ENCODE measurements at places on chromosomes 4 and X.
A peak's percentile ranks its signal among the peaks of the same experiment; 100 is the strongest.

- DNase-seq = no peak
Measured at GRCh38 chrX:25754399-25754798, 383.7 kb upstream of the MAGEB18 start.

DNA sequence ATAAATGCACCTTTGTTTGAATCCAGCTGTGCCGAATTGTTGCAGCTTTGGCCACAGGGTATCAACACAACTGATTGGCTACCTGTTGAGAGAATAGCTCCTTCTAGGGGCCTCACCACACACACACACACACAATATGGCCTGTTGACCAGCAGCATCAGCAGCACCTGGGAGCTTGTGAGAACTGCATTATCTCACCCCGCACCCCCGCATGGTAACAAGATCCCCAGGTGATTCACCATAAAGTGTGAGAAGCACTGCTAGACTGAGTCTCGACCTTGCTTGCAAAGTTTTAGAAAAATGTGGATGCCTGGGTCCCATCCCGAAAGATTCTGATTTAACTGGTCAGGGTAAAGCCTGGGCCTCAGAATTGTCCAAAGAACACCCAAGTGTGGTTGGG, 176.9 kb upstream of the PRPS2 start:
- no peak for DNase-seq

DNA sequence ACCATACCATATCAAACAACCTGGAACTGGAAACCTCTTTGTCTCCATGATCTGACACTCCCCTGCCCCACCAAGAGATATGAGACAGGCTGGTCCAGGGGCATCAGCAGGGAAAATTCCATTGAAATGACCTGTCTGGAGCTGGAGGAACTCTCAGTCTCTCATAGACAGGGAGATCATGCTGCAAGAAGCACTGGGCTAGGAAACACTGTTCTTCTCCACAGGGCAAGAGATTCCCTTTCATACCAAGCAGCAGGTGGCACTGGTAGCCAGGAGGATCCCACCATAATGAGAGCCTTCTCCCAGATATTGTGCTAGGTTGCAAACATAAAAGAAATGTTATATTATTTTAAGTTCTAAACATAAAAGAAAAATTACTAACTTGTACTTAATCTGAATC, 14.5 kb upstream of the NALF2 start:
- no peak for DNase-seq

- no peak for DNase-seq
Measured at GRCh38 chrX:109535578-109535977, 1.1 kb upstream of the NXT2 start.

GRCh38 chr4:113040793-113041192, 8.7 kb upstream of the ANK2 start:
- peak; percentile 4 for DNase-seq

GRCh38 chr4:92106816-92107215, 196.9 kb upstream of the GRID2 start:
- DNase-seq = no peak

DNA sequence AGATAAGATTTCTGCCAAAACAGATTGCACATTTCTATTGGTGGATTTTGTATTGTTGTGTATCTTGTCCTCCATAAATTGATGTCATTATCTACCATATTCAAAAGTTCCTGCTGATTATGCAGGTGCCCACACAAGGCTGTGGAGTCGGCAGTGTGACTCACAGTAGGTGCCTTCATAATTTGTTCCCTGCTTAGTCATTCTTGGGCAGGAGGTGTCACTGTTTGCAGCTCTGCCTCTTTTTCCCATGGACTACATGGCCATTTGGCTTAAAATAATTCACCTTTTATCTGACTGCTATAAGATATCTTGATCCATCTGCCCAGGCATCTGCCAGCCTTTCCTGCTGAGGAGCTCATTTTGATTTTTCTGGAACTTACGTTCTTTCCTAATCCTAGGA, 33.6 kb upstream of the ENPEP start:
- DNase-seq = no peak

DNA sequence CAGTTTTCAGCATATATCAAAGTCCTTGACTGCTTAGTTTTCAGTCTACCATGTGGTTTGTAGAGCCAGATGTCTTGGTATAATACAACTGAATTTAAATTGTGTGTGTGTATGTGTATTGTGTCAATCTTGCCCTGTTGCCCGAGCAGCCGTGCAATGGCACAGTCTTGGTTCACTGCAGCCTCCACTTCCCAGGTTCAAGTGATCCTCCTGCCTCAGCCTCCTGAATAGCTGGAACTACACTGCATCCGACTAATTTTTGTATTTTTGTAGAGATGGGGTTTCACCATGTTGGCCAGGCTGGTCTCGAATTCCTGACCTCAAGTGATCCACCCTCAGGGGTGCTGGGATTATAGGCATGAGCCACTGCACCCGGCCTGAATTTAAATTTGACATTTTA, 6.0 kb upstream of the KLHL5 start:
- DNase-seq = no peak

DNA sequence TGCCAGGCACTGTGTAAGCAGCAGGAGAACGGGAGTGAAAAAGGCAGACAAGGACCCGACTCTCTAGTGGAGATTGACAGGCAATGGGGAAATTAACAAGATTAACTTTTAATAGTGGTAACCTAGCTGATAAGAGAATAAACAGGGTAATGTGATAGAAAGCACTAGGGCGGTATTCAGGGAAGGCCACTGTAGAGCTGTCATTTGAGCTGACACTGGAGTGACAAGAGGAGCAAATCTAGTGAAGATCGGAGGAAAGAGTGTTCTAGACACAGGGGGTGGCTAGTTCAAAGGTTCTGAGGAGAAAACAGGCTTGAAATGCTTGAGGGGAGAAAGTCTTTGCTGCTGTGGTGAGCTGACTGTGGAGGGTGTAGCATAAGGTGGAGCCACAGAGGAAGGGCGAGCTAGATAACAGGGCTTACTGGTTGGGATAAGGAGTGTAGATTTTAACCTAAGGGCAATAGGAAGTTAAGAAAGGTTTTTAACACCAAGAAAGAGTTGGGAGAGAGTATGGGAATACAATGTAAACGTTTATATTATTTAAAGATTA, 122.8 kb downstream of the SLC10A7 start:
- no peak for DNase-seq

DNA sequence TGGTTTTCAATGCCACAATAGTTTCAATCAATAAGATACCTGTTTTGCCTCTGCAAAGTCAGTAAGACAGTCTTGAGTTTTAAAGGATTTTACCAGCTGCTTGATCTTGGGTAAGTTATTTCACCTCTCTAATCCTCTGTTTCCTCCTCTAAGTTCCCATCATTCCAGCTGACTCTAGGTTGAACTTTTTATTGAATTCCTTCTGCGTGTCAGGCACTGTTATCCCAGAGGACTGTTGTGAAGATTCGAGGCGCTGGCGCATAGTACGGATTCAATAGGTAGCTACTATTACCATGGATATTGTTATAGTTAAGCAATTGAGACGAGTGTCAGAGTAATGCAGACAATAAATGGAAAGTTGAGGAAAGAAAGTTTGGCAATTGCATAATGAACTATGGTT, 179.4 kb downstream of the BANK1 start:
- no peak for DNase-seq

GRCh38 chr4:152256996-152257395, 278.9 kb downstream of the FBXW7 start:
- DNase-seq = no peak

- DNase-seq = no peak
Measured at GRCh38 chr4:99859618-99860017, 34.6 kb downstream of the LAMTOR3 start.

DNA sequence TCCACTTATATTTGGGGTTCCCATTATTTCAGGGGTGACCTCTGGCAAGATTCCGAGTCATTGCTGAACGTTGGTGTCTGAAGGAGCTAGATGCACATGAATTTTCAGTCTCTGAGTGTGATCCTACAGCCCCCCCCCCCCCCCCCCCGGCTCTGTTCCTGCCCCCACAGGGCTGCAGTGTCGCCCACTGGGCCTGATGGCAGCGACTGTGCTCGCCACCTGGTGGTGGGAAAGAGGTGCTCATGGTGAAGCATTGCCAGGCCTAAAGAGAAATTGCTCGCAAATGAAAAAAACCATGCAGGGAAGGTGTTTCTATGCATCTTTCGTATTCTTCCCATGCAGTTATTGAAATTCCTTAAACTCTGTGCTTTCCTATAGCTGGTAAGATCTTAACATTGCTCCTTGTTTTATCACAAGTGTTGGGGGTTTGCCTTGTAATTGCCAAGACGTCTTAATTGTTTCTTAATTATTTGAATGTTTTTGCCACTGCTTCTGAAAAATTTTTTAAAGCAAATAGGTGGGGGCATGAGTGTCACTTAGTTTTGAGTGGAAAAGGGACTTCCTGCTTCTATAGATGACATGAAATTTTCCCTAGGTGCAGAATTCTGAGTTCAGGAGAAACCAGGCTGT, 63.2 kb downstream of the CLDN22 start:
- DNase-seq = no peak

DNA sequence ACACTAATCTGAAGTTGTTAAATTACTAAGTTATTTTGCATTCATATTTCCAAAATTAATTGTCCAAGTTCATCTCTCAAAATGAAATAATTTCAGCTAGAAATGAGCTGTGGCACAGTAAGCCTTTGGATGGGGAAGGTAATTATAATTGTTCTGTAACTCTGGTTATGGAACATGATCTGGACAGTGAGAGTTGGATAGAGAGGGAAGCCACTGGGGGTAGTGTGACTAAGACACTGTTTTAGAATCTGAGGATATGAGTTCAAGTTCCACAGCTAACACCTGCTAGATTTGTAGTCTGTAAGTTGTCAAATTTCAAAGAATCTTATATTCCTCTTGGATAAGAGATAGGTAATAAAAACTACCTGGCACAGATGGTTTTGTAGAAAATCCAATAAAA, 49.5 kb downstream of the DMD start:
- DNase-seq = no peak

DNA sequence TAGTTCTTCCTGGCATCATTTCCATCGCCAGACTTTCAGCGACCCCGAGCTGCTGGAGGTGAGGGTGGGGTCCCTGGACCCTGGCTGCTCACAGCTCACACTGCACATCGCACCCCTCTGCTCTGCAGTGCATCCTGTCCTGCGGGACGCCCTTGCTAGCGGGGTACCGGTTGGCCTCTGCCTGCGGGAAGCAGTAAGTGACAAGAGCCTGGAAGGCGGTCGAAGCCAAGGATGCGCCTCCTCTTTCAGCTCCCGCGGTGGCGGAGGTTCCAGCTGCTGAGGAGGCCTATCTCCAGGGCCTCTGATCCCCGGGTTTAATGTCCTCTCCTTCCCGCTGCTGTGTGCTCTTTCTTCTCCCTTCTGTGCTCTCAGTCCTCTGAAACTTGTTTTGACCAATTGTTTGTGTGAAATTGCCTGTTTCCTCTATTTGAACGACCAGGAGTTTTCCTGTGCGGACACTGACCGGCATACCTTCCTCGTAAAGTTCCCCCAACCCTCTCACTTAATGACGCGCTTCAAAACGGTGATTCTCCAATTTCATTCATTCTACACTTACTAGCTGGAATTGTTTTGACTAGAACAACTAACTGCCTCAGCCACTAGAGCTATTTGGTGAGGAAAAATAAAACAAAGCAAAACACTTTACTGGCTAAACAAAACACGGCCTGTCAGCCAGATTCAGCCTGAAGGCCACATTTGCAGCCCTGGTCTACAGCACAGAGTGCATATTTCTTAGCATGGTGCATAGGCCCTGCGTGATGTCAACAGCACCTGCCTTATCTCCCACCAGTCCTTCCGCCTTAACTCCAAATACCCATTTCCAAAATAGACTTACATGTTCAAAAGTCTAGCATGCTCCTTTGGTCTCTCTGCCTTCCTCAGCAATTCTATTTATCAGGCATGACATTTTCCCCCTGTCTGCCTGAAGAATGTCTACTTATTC, 28.0 kb downstream of the MGAT4D start:
- no peak for DNase-seq

DNA sequence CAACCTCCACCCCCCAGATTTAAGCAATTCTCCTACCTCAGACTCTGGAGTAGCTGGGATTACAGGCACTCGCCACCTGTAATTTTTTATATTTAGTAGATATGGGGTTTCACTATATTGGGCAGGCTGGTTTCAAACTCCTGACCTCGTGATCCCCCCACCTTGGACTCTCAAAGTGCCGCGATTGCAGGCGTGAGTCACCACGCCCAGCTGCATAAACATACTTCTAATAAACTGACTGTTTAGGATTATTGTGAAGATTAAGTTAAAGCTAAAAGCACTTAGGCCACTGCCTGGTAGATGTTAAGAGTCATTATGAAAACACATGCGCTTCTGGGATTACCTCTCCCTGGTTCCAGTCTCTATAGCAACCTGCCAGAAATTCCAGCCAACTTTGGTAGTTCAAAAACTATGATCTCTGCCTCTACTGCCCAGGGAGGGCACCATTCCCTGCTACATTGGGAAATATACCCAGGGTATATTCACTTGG, 30.2 kb upstream of the GRIA3 start:
- no peak for DNase-seq

DNA sequence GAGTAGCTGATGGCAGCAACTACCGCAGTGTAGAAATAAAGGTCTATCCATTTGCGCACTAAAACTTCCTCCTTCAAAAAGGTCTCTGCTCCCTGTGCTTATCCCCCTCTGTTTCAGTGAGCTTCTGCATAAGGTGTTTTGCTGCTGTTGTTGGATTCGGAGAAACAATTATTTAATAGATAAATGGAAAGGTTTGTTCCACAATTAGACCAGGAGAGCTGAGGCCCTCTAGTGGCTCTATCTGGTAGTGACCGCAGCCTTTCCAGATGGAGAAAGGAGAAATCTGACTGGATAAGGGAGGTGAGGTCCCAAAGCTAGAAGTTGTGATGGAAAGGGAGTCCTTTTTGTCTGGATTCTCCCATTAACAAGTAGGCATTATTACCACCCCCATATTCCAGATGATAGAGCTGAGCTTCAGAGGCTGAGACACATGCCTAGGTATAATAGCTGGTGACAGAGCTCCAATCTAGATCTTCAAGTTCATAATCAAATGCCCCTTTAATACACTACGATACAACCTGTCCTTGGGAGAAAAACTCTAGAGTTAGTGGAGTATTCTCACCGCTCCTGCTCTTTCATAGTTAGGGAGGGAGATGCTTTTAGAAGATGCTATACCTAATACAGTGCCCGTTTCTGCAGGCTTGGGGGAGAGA, 5.1 kb upstream of the GABRQ start:
- no peak for DNase-seq

DNA sequence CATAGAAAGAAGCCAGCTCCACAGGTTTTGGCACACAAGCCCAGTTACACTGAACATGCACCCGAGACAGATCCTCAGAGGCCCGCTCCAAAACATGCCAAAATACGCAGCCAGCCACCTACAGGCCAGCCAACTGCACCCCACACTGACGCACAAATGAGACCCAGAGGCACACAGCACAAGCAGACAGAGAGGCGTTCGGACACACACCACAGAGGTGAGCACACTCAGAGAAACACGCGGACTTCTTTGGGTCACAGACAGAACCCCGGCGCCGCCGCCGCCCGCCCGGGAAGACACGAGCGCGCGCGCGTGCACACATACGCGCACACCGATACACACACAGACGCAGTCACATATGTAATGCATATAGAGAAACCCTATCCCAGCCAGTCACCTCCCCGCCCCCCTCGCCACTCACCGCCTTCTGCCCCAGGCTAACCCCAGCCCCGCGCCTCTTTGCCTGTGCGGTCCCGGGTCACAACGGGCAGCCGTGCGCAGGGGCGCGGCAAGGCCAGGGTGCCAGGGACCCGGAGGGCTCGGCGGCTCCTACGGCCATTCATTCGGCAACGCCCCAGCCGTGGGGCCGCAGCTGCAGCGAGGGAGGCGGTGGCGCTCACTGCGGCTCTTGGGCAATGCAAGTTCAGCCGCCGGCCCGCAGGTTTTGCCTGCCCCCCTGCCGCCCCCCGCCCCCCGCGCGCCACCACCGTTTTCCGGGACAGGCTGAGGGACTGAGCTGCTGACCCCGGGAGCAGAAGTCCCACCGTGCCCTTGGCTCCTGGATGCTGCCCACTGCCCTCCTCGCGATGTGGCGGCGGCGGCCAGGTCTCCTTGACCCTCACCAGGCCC, 553 bp downstream of the SEPTIN6 start:
- DNase-seq = no peak
